Left ventricle myocardium superior (tissue), 1 donor: ENCODE measurements at places on chromosomes 7 and 10. TPM values are rescaled to one million over a fixed set of nuclear protein-coding genes. Genes with fewer than 3 reads are reported as not detected.

DNA sequence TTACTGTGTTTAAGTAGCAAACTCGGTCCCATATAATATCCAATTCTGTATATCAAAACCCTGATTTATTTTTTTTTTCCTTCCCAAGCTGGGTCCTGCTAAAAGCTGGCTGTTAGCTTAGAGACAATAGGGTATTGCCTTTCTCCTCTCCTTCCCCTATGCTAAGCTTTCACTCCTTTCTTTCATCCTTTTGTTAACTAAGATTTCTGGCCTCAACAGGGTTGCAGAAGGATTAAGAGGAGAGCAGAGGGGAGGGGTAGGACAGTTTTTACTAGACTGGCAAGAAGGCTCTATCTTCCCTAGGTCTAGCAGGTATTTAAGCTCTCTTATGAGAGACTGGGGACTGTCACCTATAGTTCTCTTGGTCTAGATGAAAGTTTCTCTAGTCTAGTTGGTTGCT is 229.2 kb downstream of the KCND2 start:
- DNase-seq = no peak

GRCh38 chr10:92801978-92802872 is 46.1 kb upstream of the EXOC6 start:
- DNase-seq = no peak

DNA sequence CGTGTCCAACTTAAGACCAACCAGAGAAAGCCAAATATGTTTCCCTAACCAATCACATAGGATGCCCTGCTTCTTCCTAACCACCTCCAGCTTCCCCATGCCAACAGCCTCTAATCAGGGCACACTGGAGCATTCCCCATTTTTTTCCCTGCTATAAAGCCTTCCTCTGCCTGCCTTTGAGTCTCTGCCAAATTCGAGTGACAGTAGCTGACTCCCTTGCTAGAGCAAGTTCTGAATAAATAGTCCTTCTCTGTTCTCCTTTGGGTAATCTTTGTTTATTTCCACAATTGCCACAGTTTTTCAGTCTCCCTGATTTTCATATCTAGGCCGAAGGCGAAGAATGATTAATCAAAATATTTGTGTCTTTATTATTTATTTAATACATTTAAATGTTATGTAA is 96.7 kb downstream of the ANLN start:
- DNase-seq = no peak

Gene PHKG1
- 30.4 TPM for total RNA-seq

DNA sequence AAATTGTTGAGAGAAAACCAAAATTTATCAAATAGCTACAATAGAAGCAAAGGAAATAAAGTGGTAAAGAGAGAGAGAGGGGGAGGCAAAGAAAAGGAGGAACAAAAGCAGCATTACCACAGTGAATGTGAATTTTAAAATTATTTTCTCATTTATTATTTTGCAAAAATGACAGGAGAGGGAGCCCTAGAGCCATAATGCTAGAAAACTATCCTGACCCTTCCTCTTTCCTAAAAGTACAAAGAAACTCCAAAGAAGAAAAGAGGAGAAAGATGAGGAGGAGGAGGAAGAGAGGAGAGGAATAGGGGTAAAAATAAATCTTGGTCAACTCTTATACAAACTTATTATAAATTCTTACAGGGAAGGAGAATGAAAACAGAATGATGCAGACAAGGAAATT is 921.5 kb downstream of the NRG3 start:
- no peak for DNase-seq

Gene PDE1C
- total RNA-seq = 192 TPM

DNA sequence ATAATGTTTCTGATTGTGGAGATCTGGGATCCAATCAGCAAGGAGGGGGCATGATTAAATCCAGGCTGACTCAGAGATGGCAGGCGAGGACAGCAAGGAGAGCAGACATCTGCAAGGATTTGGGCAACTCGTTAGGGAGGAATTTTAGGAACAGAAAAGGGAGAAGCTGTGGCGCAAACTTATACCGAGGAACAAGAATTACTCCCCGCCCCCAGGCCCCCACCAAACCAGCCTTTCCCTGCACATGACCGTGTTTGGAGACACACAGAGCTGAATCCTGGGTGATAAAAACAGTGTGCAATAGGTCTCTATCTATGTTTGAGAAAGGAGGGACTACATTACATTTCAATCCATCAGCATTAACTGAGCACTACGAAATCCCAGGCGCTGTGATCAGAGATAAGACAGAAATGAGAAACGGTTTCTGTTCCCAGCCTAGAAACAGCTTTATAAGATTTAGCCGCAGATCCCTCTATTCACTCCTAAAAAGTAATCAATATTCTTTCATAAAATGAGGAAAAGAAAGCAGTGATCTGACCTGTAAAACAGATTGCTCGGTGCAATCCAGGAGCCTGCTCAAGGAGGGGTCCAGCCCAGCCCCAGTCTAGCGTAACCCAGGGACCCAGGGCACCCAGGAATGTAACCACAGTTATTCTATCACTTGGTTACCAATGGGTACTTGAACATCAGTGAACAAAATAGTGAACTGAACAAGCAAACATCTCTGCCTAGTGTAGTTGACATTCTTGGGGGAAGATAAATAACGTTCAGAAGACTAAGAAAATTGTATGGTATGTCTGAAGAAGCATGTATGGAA is 37.2 kb upstream of the RAPGEF5 start:
- DNase-seq = no peak

Gene GIMAP4
- 40.2 TPM for total RNA-seq

DNA sequence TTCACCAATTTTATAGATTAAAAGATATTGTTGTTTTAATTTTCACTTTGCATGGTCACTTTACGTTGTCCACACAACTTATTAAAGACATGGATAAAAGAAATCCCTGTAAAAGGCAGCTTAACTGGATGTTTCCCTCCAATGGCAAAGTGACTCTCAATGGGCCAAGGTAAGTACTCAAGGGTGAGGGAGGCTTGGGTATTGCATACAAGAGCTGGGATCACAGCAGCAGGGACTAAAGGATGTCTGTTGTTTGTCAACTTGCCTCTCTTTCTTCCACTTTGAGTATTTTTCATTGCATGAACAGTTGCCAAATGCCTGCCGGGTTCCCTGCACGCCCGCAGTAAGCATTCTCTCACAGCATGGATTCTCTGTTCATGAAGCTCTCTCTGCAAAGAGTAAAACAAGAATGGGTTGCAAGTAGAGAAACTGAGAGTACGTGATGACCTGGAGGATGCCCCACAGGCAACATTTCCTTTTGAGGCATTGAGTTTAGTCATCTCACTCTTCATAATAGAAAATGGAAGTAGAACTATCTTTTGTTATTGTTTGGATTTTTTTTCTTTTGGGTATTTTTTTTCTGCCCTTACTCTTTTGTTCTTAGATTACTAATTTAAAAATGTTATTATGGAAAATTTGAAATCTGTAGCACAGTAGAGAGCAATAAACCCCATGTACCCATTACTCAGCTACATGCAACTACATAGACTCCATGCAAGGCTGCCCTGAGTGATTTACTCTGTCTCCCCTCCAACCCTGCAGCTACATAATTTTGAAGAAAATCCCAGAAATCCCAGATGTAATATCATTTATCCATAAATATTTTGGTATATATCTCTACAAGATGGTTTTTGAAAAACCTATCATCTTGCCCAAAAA is 26.3 kb downstream of the GPR141 start:
- DNase-seq = no peak

Gene NODAL
- not detected for total RNA-seq

DNA sequence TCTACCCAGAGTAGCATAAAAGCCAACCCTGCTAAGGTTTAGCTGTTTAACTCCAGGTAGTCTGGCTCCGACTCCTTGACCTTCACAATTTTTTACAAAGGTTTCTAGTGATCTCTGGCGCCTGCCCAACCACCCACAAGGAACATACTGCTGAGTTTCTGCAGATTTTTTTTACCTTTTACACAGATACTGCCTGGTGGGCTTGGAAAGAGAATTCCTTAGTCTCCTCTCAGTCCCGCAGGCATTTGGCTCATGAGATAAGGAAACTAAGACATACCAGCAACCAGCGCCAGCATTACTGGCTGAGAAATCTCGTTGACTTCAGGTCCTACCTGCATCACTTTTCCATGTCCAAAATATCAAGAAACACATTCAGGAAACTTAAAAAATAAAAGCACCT is 51.1 kb upstream of the LYZL1 start:
- DNase-seq = no peak

DNA sequence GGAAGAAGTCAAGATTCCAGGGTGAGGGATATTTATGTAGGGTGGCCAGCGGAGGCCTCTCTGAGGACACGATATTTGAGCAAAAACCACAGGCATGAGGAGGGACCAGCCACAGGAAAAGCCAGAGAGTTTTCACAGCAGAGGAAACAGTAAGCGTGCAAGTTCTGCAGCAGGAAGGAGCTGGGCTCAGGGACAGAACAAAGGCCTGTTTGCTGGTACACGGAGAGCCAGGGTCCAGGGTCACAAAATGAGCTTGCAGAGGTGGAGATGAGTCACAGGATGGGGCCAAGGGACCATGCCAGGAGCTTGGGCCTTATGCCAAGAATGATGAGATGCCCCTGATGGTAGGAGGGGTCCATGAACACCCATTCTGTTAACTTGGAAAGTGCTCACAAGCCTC is 283.5 kb downstream of the PLXNA4 start:
- DNase-seq = no peak

DNA sequence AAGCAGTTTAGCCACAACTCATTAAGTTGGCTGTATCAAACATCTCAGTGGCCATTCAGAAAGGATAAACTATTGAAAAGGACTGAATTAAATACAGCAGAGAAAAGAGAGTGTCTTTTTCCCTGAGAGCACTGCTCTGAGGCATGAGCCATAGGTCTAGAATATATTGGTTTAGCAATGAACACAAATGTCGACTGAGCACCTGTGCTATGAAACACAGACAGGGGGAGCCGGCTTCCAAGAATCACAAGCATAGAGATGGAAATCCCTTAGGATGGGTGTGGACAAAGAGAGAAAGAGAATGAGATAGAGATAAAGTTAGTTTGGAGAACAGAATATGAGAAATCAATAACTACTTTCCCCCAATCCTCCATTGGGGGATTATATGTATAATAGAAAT is 54.8 kb downstream of the DGKI start:
- no peak for DNase-seq
